Thymus (tissue), 14 donors: ENCODE measurements at places on chromosomes 2 and 18. TPM values are rescaled to one million over a fixed set of nuclear protein-coding genes. Genes with fewer than 3 reads are reported as not detected.

The AKAIN1 gene
- 0.14 TPM for total RNA-seq

The GAREM1 gene
- total RNA-seq: 0.57 TPM

DNA sequence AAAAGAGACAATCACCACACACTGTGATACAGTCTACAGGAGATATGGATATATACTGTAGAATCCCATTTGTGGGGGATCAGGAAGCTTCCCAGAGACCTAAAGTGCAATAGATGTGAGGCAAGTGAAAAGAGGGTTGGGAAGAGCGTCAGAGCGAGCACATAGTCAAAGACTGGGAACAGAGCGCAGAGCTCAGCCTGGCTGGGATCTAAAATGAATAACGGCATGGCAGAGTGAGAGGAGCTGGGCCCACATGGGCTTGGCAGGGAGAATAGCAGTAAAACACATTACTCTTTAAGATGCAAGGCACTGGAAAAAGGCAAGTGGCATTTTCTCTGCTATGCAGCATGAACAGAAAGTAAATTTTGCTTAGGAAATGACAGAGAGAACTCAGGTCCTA is 52.4 kb upstream of the BCL11A start:
- no peak overlapping the region for H3K4me3 ChIP-seq
- H3K36me3 ChIP-seq: no peaks in the 10 kb centered on the region
- no peaks in the 10 kb centered on the region for H3K27me3 ChIP-seq
- no peak for DNase-seq
- H3K27ac ChIP-seq: no peak overlapping the region

DNA sequence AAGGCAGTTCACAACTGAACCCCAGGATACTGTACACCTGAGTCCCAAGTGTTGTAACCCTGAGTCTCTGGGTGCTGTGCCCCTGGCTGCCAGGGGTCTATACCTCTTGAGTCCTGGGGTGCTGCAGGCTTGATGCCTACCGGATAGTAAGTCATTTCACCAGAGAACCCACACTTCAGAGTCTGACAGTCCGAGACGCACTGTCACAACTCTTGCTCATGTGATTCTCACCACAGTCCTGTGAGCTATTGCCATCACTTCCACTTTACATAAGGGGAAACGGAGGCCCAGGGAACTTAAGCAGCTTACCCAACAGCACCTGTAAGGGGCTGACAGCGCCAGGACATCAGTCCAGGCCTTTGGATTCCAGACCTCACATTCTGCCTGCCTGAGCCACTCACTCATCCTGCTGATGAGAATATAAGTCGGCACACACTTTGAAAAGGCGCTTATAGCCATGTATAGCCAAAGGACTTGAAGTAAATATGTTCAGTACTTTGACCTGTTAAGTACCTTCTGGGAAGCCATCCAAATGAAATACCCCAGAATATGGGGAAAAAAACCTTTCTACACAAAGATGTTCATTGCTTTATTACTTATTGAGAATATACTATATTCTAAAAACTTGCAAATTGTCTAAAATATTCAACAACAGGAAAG is 180.7 kb upstream of the ID2 start:
- H3K4me3 ChIP-seq: no peak overlapping the region
- H3K4me1 ChIP-seq: peaks cover 4% of the 10 kb centered on the region
- H3K27me3 ChIP-seq: no peaks in the 10 kb centered on the region
- peak overlapping the region; percentile 13 for H3K27ac ChIP-seq
- no peaks in the 10 kb centered on the region for H3K36me3 ChIP-seq
- DNase-seq: no peak

The SKOR2 gene
- total RNA-seq: not detected

GRCh38 chr2:14316594-14316993 is 315.9 kb upstream of the LRATD1 start:
- H3K4me3 ChIP-seq: no peak overlapping the region
- no peaks in the 10 kb centered on the region for H3K27me3 ChIP-seq
- DNase-seq: no peak
- H3K36me3 ChIP-seq: no peaks in the 10 kb centered on the region

- H3K27ac ChIP-seq: no peak overlapping the region
- no peak overlapping the region for H3K4me3 ChIP-seq
- no peaks in the 10 kb centered on the region for H3K36me3 ChIP-seq
- DNase-seq: no peak
- H3K27me3 ChIP-seq: no peaks in the 10 kb centered on the region
Measured at GRCh38 chr2:4782647-4783046, 909.5 kb upstream of the SOX11 start.

The LBH gene
- total RNA-seq: 149 TPM

DNA sequence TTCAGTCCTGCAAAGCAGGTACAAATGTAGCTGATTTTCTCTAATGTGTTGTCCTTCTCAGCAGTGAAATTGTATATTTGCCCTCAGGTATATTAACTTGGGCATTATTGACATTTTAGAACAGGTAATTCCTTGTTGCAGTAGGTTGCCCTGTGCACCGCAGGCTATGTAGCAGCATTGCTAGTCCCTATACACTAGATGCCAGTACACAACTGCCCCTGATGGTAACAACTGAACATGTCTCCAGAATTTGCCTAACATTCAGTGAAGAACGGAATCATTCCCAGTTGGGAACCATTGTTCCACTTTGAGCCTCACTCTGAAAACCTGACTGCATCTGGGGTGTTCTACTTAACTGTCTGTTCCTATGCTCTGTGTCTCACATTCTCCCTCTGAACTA is 23.1 kb upstream of the TFPI start:
- DNase-seq: no peak
- H3K27me3 ChIP-seq: no peaks in the 10 kb centered on the region
- no peak overlapping the region for H3K4me3 ChIP-seq
- no peaks in the 10 kb centered on the region for H3K4me1 ChIP-seq
